ENCODE measurements at places on chromosomes 7 and 10.
A peak's percentile ranks its signal among the peaks of the same experiment; 100 is the strongest.

DNA sequence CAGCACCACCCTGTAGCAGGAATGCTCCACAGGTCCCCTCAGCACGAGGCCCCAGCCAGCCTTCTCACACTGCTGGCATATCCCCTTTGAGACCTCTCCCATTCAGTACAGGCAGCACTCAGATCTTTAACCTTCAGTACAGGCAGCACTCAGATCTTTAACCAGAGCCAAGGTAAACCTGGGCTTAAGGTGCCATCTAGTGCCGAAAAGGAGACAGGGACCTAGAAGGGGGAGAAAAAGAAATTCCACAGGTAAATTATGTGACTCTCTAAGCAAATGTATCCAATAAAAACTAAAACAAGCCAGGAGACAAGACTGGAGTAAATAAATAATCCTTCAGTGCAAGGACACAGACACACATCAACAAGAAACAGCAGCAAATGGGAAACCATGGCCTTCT is 358.6 kb downstream of the PTPRN2 start:
- peak; percentile 28 for DNase-seq

DNA sequence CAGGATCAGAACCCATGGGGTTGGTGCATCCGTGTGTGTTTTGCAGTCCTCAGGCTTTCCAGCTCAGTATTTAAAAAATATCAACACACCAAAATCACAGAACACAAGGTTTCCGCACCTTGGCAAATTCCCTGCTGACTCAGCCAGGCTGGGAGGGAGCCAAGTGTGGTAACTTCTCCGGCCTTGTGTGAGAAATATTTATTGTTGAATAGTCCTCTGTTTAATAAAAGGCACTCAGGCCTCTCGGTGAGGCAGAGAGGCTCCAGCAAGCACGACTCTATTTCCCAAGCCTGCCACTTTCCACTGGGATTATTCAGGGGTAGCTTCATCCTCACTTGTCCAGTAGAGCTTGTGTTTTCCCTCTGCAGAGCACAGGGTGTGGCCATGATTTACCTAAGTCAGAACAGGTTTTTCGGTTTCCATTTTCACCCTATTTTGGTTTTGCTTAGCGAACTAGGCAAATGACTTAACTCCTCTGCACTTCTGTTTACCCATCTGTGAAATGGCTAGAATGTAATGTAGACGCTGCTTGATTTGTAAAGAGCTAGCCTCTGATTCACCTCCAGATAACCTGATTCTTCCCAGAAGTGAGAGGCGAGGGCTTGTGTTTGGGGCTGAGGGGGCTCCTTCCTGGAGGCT is 13.0 kb upstream of the CHST15 start:
- DNase-seq: peak; percentile 75

- DNase-seq: no peak
Observed at GRCh38 chr10:20059084-20059835, 243.0 kb downstream of the PLXDC2 start.

DNA sequence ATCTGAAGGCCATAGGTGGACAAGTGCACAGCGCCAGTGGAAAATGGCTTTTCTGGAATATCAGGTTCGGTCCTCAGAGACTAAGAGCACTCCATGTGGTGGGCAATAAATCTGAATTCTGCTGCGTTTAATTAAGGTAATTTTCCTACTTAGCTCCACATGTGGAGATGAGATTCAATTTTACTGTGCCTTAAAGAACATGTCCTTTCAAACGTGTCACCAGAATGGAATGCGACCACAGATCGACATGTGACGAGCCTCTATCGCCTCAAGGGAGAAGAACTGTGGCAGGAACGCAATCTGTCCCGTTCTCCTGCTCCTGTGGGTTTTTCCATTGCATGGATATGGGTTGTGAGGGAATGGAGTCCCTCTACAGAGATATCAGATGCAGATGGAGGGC is 205.3 kb upstream of the ZNF32 start:
- DNase-seq: no peak

DNA sequence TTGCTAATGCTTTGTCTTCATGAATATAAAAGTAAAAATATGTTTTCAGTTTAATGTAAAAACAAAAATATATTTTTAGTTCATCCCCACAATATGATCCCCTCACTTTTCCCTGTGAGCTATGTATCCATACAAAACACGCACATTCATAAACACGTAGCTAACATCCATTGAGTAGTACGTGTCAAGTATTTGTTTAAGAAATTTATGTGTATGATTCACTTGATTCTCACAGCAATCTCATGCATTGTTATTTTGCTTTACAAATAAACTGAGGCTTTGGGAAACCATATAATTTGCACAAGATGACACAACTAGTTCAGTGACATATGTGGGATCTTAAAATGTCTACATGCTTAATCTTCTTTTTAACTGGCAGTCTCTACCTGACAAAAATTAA is 329.6 kb upstream of the SEMA3C start:
- no peak for DNase-seq

- no peak for DNase-seq
Observed at GRCh38 chr10:22294694-22295093, 21.5 kb upstream of the COMMD3 start.

DNA sequence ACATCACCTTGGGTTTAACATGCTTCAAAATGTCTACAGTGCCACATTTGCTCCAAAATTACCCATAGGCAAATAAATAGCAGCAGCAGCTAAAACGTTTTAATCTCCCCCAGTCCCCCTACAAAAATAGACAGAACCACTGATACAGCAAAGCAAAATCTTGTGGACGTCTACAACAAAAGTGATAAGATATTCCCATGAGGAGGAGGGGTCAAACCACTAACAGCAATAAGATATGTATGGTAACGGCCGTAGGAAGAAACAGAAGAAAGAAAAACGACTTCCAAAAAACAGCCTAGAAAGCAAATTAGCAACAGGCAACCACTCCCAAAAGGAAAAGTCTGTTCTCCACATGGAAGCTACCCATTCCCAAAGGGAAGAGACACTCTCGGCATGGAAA is 34.5 kb upstream of the ST8SIA6 start:
- DNase-seq: no peak

DNA sequence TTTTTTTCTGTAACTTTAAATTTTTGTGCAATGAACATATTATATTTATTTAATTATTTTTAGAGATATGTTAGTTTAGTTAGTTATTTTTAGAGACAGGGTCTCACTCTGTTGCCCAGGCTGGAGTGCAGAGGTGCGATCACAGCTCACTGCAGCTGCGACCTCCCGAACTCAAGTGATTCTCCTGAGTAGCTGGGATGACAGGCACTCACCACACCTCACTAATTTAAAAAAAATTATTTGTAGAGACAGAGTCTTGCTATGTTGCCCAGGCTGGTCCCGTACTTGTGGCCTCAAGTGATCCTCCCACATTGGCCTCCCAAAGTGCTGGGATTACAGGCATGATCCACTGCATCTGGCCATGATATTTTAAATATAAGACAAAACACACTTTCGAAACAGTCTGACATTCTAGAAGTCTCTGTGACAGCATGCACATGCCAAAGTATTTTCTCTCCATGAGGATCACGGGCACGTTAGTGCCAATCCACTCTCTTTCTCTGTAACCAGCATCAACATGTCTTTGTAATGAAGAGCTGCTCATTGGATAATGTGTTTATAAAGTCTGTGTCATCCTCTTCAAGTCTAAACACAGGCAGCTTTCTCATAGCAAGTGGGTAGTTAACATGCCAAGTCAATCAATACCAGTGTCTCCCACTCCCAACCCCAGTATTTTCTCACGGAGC is 137.4 kb downstream of the GLI3 start:
- no peak for DNase-seq

DNA sequence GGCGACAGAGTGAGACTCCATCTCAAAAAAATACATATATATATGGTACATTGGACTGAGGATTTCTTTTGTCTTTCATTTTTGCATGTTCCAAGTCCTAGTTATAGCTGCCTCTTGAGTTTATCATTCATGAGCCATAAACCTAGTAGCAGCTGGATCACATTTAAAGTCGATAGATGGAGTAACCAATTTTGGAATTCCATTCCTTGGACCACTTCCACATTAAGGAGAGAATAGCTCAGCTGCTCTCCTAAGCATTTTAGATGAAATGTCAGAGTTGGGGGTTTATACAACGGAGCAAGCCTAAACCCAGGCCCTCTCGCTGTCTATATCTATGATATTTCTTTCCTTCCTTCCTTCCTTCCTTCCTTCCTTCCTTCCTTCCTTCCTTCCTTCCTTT is 141.2 kb downstream of the LYZL1 start:
- no peak for DNase-seq

GRCh38 chr10:31030260-31030659 is 1.4 kb downstream of the ZNF438 start:
- no peak for DNase-seq

DNA sequence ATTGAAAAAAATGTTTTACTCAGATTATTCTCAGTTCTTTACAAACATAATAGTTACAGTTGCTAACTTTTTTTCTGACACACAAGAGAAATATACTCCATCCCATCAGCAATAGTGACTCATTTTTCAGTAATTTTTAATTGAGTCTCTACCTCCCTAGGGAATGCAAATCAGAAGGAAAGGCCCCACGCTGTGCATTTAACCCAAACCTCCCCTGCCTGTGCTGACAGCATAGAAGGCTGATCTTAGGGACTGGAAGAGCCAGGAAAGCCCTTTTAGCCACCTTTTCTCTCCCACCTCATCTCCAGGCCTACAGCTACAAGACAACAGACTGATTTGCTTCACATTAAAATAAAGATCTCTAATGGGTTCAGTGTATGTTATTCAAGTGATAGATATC is 24.7 kb upstream of the PIK3CG start:
- DNase-seq: no peak

DNA sequence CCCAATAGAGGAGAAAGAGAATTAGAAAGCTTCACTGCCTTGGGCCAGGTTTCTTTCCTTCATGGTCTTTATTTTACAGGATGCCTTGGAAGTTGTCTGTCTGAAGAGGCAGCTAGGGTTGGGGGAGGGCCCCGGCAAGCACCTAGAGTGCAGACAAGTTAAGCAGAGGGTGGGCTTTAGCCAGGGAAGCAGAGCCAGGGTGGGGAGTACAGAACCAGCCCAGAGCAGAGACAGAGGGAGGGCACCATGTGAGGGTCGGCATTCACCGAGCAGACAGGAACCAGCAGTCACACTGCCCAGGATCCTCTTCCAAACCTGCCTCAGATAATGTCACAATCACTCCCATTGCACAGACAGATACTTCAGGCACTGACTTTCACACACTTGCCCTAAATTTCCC is 75.9 kb downstream of the ADARB2 start:
- no peak for DNase-seq

DNA sequence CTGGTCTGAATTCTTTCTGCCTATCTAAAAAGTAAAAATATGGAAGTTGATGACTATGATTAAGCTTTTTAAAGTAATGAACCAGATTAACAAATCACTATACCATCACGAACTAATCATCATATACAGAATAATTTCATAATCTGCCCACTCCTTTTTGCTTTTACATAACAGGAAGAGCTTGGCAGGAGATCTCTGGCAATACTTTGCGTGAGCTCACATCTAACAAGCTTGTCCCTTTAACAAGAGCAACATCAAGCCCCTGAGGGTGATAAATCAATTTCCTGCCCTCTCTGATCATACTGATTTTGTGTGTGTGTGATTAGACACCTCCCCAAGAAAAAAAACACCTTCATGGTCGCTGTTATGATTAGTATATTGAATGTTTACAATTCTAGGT is 143.5 kb upstream of the ASAH2 start:
- no peak for DNase-seq

- DNase-seq: no peak
Observed at GRCh38 chr10:100072514-100072913, 9.2 kb downstream of the CPN1 start.

DNA sequence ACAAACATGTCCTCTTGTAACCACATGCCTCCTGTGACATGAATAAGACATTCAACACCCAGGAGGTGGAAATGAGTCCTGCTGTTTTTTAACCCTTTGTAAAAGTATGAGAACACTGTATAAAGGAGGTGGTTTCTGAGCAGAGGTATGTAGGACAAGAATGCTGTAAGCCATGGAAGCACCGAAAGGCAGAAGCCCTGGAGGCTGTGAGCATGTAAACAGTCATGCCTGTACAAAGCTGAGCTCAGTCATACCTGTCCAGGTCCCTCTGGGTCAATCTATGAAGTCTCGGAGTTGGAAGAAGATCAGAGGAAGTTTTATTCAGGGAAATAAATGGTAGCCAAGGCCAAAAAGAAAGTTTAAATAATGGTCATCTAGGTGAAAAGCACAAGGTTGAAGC is 34.7 kb upstream of the XPNPEP1 start:
- DNase-seq: no peak
